Right renal cortex interstitium (tissue), 3 donors: ENCODE measurements at places on chromosomes 12 and 14. TPM values are rescaled to one million over a fixed set of nuclear protein-coding genes. Genes with fewer than 3 reads are reported as not detected.
A peak's percentile ranks its signal among the peaks of the same experiment; 100 is the strongest.

- DNase-seq: no peak
Observed at GRCh38 chr14:97866664-97867063, 1069.5 kb downstream of the VRK1 start.

DNA sequence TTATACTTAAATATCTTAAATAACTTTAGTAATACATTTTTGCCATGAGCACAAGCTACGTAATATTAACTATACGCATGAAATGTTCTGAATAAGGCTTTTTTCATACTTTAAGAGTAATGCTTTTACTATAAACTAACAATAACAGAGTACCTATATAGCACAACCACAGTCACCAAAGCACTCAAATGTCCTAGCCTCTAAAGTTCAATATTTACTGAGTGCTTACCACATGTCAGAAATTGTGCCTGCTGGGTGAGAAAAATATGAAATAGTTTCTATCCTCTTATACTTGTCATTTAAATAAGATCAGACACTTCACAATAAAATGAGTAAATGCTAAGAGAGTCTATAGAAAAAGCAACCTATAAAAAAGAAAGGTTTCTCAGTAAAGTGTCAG is 83.1 kb downstream of the SH2B3 start:
- DNase-seq: no peak

DNA sequence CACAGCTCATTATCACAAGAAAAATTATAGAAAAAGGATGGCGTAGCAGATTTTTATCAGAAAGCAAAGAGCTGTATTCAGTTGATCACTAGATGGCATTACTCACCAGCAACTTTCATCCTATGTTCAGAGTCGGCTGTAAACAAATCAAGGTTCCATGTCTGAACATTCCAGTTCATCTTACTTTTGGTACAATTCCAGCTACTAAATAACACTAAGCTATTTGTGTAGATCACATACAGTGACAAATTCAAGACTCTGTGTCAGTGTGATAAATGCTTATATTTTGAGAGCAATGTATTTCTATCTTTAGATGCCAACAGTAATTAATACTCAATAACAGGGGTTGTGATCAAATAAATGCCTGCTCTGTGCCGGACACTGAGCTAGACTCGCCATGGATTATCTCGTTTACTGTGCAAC is 30.1 kb downstream of the NRDE2 start:
- DNase-seq: peak; percentile 18

GRCh38 chr12:74897425-74898211 is 312.0 kb downstream of the KCNC2 start:
- DNase-seq: no peak

GRCh38 chr14:106551265-106551664 is 1024.9 kb downstream of the TMEM121 start:
- no peak for DNase-seq

DNA sequence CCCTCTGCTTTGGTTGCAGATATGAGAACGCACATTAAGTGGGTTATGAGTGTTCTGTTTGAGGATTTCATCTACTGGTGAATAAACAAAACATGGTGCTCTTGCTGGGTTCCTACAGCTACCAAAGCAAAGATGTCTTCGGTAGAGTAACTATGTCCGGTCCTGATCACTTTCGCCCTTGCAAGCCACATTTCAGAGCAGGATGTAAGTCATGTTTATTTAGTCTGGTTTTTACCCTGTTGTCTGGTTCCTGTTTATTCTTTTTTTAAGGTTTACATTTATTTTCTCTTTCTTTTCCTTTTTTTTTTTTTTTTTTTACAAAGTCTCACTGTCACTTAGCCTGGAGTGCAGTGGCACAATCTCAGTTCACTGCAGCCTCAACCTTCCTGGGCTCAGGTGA is 99.2 kb downstream of the VEZT start:
- no peak for DNase-seq

GRCh38 chr12:3161861-3162260 is 84.7 kb downstream of the TSPAN9 start:
- DNase-seq: no peak

Gene BDKRB2
- 4.2 TPM for polyA plus RNA-seq

Gene KRT79
- polyA plus RNA-seq: not detected
